Caco-2 (cell line): ENCODE measurements at places on chromosomes 5 and 9. TPM values are rescaled to one million over a fixed set of nuclear protein-coding genes. Genes with fewer than 3 reads are reported as not detected.

DNA sequence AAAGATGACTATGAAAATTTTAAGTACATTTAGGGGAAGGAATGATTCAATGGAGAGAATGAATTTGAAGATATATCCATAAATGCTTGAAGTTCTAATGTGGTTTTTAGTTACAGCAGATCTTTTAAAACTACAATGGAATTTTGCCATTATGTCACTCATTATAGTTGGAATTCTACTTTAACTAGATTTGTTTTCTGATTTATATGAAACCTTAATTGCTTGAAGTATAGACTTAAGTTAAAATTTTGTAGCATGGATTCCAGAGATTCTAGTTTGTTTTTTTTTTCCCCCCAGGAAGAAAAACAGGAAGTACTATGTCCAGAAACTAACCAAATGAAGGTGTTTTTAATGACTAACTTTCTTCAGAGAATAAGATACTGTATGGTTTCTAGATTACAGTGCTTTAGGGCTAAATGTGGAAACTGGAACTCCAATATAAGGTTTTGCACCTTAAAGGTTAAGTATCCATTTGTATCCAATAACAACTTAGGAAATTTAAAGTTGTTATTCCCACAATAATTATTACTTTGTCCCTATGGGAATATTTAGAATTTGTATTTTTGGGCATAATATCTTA is 70.3 kb downstream of the ZSWIM6 start:
- DNase-seq, result no peak

- no peak for DNase-seq
Observed at GRCh38 chr9:116008278-116008677, 145.3 kb upstream of the PAPPA start.

DNA sequence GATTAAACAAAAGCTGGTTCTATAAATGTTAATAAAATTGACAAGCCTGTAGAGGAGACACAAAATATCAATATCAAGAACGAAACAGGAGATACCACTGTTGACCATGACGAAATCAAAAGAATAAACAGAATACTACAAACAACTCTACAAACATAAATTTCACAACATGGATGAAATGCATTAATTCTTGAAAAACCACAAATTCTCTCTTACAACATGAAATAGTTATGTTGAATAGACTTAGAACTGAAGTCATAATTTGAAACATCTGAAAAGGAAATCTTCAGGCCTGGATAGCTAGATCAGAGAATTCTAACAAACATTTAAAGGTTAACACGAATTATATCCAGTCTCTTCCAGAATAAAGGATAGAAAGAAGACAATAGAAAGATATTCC is 6.9 kb upstream of the SPATA31C1 start:
- no peak for DNase-seq

The HBEGF gene
- 5.2 and 5.8 TPM in 2 replicates for total RNA-seq

The PCDHB7 gene
- total RNA-seq, result not detected in 2 replicates
